Hematopoietic multipotent progenitor cell treated with erythropoietin and hydrocortisone succinate and interleukin-3 and kit ligand, for 15 days (in vitro differentiated cells): ENCODE measurements at places on chromosomes 4 and X.

DNA sequence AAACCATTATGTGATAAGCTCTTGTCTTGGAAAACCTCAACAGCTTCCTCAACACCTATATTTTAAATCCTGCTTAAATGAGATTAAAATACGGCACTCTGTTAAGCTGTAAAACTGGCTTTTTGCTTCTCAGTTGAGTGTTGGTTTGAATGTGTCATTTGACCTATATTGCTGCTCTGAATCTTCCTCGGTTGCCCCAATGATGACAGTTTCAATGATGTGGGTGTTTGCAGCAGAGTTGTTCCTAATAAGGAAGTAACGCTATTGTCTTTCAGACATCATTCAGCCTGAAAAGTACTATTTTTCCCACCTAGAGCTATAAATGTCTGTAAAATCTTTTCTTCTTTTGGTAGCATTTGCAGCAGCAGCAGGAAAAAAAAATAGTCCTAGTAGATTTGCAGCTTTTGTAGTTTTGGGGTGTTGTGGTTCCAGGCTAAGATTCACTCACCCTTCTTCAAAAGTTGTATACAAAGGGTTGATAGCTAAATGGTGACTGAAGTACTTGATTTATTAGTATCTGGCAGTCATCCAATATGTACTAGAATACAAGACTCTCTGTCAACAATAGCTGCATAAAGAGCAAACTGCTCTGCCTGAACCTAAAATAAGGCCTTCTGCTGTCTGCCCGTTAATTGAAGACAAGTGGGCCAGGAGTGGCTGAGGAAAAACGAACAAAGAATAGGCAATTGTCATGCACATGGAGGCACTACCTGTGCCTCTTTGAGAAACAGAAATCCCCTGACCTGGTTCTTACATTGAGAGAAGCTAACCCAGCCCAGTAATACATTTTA lies 333.1 kb downstream of the IL1RAPL1 start:
- no peak for DNase-seq

DNA sequence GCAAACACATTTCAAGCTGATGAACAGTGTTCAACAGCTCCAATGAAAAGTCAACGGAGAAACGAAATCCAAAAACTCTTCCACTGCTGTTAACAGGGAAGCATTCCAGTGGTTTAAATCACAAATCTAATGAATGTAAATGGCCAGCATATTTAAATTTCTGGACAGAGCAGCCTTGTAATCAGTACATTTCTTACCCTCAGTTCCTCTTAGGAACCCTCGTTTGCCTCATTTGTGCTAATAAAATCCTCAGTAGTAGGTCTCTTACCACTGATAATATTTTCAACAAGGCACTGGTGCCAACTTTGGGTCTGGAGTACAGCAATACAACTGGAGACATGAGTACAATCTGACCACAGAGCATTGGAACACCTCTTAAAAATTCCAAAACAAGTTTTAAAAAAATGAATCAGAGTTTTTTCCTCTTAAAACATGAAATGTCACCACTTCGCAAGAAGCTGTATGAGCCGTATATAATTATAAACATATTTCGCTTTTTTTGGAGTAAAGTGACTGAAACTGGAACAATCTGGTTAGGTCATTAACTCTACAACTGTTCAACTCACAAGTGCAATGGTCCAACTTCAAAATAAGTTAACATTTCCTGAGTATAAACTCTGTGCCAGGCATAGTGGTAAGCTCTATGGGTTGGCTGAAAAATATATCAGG lies 211.2 kb downstream of the CPEB2 start:
- no peak for DNase-seq

DNA sequence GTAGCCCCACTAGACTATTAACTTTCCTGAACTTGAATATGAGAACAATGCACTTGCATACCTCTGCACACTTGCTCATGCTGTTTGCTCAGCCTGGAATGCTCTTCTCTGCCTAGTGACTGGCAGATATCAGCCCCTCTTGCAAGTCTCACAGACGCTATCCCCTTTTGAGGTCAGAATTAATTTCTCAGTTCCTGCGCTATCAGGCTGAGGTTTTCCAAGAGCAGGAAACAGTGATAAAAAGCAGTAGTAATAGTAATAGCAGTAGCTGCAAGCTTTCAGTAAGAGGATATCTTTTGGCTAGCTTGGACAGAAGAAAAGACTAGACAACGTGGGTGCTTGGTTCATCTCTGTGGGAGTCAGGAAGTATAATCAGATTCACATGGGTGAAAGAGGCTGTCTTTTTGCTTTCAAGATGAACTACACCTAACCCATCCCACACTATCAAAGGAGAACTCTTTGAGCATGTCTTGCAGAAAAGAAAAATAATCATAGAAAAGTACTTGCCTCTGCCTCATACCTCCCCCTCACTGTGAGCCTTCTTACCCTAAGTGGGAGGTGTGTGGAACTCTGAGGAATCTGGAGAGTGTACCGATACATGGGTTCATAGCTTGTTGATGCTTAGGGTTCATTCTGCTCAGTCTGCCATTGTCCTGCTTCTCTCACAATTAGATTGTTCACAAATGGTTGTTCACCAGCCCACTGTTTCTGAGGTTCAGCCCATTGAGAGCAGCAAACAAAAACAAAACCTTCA lies 11.3 kb upstream of the DRP2 start:
- no peak for DNase-seq

GRCh38 chr4:183909801-183910200 lies 4.7 kb downstream of the STOX2 start:
- DNase-seq: no peak

GRCh38 chrX:11558972-11559371 lies 106.7 kb downstream of the ARHGAP6 start:
- peak; percentile 10 for DNase-seq

GRCh38 chrX:131146702-131147101 lies 88.6 kb downstream of the ARHGAP36 start:
- DNase-seq: no peak

DNA sequence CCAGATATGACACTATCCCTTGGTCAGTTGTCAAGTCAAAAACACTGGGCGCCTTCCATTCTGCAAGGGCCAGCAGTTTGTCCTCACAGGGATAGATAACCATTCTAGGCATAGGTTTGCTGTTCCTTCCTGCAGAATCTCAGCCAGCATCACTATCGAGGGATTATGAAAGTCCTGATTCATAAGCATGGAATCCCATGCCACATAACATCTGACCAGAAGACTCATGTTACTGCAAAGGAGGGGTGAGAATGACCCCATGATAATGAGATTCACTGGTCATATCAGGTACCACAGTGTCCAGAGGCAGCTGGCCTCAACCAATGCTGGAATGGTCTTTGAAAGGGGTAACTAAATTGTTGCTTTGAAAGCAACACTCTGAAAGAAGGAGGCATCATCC lies 84.7 kb downstream of the OTC start:
- DNase-seq: no peak

- peak; percentile 100 for DNase-seq
These were observed at the start of gene GTPBP6 for GRCh38 chrX:318739-319578. TSS of gene GTPBP6 (minus strand) at chrX:318796. CDS start at chrX:318787, 9 bp downstream.

- DNase-seq: peak; percentile 40
These were observed 28.2 kb upstream of the CENPU start for GRCh38 chr4:184762100-184762499.

DNA sequence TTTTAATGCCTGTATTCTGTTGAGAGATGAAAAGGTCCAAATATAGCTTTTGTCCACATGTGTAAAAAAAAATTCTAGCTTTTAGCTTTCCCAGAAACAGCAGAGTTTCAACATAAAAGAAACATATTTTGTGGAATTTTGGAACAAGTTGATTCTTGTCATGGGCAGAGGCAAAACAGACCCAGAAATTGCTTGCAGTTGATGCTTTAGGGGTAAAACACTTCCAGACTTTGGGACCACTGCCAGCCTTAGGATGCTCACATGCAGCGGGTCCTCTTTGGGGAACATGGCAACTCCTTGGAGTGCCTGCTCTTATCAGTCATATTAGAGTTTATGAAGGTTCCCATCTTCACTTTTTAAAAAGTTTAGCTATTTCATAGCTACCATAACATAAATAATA lies 30.4 kb downstream of the DCLK2 start:
- DNase-seq: no peak

- no peak for DNase-seq
These were observed 122.7 kb upstream of the PSAPL1 start for GRCh38 chr4:7557456-7557855.

GRCh38 chr4:27084685-27085361 lies 224.2 kb downstream of the STIM2 start:
- no peak for DNase-seq

- DNase-seq: no peak
These were observed 227.4 kb downstream of the HS3ST1 start for GRCh38 chr4:11201256-11201655.

DNA sequence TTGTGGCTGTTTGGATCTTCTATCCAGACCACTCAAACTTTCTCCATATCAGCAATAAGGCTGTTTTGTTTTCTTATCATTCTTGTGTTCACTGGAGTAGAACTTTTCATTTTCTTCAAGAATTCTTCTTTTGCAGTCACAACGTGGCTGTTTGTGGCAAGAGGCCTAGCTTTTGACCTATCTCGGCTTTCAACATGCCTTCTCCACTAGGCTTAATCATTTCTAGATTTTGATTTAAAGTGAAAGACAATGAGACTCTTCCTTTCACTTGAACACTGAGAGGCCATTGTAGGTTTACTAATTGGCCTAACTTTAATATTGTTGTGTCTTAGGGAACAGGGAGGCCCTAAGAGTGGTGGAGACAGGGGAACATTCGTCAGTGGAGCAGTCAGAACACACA lies 19.1 kb downstream of the FGF2 start:
- DNase-seq: no peak

DNA sequence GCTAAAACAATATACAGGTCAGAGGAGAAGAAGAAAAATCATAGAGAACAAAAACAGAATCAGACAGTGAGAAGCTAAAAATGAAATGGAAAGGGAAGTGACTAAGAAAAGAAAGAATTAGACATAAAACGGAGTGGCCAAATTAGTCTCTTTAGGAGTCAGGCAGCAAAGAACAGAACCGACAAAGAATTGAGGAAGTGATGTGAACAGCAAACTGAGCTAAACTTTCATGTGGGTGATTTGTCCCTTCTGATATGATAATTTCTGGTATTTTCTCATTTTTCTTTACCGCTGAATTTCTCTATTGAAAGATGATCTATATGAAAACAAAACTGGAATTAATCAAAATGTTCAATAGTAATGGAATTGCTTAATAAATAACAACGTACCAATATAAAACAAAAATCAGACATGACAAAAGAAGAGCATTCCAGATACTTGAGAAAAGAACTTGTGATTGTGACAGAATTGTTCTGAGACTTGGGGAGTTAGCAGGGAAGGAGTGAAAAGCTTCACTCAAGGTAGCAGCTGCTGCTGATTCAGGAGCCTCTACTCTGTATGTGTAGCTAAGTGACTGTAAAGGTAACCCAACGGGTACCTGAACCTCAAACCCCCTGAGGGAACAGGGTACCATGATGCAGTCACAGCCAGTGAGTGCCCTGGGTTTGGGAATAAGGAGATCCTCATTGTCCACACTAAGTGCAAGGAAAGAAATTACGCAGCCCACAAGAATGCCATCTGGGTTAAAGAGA lies 8.8 kb downstream of the TAPT1 start:
- DNase-seq: no peak

DNA sequence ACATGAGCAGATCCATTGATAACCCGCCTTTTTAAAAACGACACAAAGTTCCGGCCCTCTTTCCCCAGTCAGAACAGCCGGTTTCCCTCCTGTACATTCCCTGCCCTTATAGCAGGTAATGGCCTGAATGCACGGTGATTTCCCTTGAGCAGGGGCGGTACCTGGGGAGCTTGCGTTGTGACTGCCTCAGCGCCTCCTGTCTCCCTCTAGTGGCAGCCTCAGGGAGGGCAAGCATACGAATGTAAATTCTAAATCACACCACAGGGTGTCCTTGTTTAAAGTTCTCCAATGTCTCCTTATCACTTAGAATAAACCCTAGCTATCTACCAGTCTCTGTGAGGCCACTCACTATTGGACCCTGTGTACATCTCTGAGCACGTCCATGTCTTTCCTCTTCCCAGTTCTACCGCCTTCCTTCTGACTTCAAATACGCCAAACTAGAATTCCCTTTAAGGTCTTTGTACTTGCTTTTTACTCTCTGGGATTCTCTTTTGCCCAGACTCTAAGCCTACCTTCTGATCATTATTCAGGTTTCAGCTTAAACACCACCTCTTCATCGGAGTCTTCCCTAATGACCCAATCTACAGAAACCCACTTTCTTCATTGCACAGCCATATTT lies 18.4 kb upstream of the LDB2 start:
- DNase-seq: peak; percentile 40

- no peak for DNase-seq
These were observed 109.3 kb upstream of the USP9X start for GRCh38 chrX:40975951-40976350.

DNA sequence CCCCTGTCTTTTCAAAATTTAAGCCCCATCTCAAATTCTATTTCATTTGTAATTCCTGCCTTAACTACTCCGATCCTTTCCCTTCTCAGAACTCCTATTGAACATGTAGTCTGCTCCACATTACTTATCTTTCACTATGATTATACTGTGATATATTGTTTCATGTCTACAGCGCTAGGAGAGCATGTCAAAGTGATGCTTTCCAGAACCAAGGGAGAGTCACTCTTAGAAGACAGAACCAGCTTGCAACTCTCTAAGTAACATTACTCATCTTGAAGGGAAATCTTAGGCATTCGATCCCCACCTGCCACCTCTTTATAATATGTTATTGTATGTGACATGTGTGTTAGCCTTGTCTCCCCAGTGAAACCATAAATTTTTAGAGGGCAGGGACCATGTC lies 10.5 kb downstream of the EXOC1L start:
- DNase-seq: no peak

- DNase-seq: no peak
These were observed 49.3 kb upstream of the FAM9A start for GRCh38 chrX:8850478-8850877.

DNA sequence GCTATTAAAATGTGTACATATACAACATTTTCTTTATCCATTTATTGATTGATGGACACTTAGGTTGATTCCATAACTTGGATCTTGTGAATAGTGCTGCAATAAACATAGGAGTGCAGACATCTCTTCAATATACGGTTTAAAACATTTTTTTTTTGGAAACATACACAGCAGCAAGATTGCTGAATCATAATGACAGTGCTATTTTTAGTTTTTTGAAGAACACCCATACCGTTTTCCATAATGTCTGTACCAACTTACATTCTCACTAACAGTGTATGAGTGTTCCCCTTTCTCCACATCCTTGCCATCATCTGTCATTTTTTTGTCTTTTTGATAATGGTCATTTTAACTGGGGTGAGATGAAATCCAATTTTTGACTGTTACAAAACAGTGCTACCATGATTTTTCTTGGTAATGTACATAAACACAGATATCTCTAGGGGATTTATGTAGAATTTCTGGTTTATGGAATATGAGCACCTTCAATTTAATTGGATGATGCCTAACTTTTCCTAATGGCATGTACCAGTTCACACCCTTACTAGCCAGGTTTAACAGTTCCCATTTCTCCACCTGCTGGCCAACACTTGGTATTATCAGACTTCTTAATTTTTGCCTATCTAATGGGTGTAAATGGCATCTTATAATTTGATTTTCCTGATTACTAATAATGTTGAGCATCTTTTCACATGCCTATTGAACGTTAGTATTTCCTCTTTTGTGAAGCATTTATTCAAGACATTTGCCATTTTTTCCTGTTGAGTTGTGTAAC lies 21.0 kb upstream of the TMSB15B start:
- DNase-seq: peak; percentile 45
